ENCODE measurements at places on chromosomes 2 and 18. TPM values are rescaled to one million over a fixed set of nuclear protein-coding genes. Genes with fewer than 3 reads are reported as not detected.

DNA sequence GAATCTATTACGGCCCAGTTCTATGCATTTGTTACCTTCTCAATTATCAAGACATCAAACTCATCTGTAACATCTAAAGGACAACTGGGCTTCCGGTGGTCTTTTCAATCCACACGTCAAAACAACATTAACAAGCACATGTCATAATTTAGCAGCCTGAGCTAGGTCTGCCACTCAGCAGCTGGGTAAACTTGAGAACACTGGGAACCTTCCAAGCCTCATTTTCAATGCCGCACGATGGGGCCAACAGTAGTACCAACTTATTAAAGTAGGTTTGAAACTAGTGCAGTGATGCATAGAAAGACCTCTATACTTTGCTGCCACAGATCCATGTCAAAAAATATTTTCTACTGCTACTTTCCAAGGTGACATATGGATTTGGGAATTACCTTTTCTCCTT, 60.4 kb downstream of the COL4A4 start:
- no peak for DNase-seq

SULT1C4 gene
- 10.9 TPM for total RNA-seq

DNA sequence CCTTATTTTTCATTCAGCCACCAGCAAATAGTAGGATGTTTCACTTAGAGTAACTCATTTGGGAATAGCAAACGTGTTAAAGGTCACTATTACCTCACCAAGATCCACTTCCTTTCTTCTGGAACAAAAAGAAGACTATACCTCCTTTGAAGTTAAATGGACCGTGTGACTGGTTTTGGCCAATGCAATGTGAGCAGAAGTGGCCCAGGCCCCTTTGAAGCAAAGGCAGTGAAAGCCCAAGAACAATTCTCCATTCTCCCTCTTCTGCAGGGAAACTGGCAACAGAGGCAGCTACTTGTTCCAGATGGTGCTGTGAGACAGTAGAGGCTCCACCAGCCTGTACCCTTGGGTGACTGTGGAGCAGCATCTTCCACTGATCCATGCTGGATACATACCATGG, 11.3 kb upstream of the MALL start:
- DNase-seq: no peak

NEU2 gene
- not detected for total RNA-seq

All from right cardiac atrium (tissue), 5 donors.